H4 (cell line): ENCODE measurements at places on chromosomes 4 and X. TPM values are rescaled to one million over a fixed set of nuclear protein-coding genes. Genes with fewer than 3 reads are reported as not detected.

- DNase-seq = no peak
These were observed 32.5 kb downstream of the MAOA start for GRCh38 chrX:43688586-43688985.

DNA sequence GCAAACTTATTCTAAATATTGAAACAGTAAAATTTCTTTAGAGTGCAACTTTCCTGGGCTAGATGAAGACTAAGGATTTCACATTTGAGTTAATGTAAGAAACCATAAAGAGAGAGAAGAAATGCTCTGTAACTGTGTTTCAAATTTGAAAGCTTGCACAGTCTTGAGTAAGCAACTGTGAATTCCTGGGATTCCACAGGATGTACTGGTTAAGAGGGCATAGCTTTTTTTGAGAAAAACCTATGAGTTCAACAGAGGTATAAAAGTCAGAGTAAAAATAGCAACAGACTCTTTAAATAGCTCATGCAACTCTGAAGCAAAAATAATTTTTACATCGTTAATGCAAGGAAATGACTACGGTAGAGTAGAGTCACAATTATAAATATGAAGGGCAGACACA is 25.5 kb downstream of the ZNF330 start:
- peak; percentile 13 for DNase-seq

- DNase-seq = peak; percentile 55
These were observed 929.1 kb downstream of the RAB28 start for GRCh38 chr4:12555011-12555410.

DNA sequence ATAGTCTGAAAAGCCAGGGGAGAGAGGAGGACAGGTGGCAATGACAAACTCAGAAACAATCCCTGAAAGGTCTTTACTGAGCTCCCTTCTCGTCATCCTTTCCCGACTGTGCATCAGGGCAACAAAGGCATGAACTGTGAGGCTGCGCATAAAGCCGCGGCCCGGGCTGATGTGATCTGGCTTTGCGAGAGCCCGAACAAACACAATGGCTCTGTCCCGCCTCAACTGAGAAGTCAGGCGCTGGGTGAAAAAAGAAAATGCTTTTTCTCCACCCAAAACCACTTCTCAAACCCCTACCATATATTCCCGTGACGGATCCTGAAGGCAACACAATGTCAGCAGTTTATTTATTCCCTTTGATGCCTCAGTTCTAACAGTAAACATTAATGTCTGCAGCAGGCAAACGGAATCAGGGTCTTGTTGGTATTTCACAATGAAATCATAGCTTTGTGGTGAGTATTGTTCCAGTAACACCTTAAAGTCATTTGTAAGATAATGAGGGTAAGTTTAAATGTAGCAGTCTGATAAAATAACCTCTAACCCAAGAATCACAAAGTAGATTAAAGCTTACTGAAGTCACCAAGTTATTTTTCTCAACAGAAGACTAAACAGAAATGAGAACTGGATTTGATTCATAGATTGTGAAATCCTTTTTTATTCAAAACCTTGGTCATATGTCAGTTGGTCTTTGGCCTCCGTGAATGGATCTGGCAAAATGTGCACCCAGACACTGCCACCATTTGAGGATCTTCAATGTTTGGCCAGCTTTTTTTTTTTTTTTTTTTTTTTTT is 67.4 kb downstream of the APBB2 start:
- peak; percentile 66 for DNase-seq

DNA sequence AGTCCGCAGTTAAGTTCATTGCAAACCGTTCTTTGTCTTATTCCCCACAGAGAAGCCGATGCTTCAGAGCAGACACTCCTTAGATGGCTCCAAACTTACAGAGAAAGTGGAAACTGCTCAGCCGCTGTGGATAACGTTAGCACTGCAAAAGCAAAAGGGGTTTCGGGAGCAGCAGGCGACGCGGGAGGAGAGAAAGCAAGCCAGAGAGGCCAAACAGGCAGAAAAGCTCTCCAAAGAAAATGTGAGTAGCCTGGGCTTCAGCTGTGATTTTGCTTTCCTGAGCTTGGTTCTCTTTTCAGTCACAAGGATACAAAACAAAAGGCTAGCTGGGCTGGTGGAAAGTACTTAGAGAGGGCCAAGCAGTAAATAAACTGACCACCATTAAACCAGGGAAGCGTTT is 64.0 kb downstream of the AASDH start:
- no peak for DNase-seq

- DNase-seq = no peak
These were observed 245.3 kb upstream of the JADE1 start for GRCh38 chr4:128564081-128564630.

- no peak for DNase-seq
These were observed 173.5 kb downstream of the GRID2 start for GRCh38 chr4:92477298-92477697.

- no peak for DNase-seq
These were observed 133.1 kb downstream of the AFAP1 start for GRCh38 chr4:7806338-7807090.

GRCh38 chrX:133983974-133984845 is 1.2 kb downstream of the GPC3 start:
- no peak for DNase-seq

DNA sequence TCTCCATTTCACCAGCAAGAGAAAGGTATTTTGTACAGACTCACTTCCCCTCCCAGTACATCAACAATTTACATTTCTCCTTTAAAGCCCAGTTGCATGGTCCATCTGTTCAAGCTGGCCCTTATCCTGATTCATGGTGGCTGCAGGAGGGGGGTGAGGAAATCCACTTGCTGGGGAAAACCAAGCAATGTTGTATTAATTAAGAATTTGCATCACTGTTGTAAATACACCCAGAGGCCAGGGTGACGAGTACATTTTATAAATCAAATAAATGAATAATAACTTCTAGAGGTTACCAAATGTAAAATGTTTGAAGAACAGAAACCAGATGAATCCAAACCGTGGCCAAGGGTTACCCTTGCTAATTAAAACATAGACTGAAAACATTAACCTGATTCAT is 395.9 kb upstream of the INTU start:
- no peak for DNase-seq

- peak; percentile 28 for DNase-seq
These were observed 97.5 kb downstream of the ANK2 start for GRCh38 chr4:113146876-113147358.

- no peak for DNase-seq
These were observed 204.6 kb downstream of the RTL9 start for GRCh38 chrX:110563282-110563681.

- DNase-seq = no peak
These were observed 55.8 kb upstream of the CD99 start for GRCh38 chrX:2635342-2635741.

DNA sequence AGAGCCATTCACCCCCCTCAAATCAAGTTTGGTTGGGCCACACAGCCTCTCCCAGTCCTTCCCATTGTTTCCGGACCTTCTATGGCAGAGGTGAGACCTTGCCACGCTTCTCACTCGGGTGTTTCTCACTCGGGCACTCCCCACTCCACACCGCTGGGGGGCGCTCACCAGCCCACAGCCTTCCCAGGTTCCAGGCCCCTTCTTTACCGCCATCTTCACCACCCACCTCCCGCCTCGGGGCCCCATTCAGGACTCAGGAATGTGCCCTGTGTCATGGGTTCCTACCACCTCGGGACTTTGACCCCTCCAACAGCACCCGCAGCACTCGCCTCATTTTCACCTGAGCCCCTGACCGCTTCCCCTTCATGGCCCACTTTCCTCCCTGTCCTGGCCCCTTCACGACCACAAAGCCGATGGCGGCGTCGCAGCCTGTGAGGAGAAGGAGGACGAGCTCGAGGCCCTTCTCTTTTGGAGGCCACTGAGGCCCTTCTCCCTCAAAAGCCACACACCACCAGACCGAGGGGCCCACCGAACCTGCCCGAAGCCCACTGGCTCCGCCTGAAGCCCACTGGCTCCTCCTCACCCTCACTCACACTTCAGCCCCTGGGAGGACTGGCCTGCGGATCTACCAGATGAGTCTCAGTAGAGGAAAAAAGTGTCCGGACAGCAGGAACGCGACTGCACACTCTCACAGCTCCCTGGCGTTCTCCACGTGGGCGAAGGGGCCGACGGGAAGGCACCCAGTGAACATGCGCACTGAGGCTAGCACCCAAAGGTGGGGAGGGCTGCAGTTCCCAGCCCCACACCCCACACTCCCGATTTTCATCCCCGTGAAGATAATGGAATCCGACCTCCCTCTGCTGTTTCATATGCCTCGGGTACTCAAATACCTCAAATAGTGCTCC is at the start of gene PAGE1:
PAGE1 (minus strand) TSS at position 709 of the 905 bp plus-strand sequence. CDS start 1,214 bp downstream, outside the sequence.
- DNase-seq = no peak

DNA sequence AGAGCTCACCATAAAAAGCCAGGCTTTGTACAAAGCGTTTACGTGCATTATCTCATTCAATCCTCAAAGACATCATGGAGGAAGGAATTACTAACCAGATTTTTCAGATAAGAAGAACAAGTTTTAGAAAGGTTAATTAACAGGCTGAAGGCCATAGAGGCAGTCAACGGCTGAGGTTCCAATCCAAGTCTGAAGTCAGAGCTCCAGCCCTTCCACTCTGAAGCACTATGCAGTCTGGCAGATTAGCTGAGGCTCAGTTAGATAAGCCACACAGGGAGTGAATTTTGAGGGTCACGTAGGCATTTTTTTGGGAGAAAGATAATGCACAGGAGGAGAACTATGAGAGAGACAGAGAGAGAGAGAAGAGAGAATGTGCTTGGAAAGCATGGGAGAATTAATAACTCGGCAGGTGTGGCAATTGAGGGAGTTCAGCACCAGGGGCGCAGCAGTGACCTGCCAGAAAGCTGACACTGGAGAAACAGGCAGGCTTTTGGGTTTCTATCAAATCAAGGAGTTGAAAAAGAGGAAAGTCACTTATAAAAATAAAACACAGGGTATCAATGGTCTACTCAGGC is 116.5 kb upstream of the NAP1L5 start:
- DNase-seq = no peak

- no peak for DNase-seq
These were observed 126.6 kb upstream of the SLC4A4 start for GRCh38 chr4:71212216-71212615.

GRCh38 chrX:77617206-77617605 is 168.8 kb downstream of the ATRX start:
- no peak for DNase-seq

GRCh38 chr4:15676899-15677298 is 4.7 kb upstream of the FAM200B start:
- DNase-seq = no peak

- DNase-seq = no peak
These were observed 67.4 kb upstream of the SMAD1 start for GRCh38 chr4:145414226-145414625.

DNA sequence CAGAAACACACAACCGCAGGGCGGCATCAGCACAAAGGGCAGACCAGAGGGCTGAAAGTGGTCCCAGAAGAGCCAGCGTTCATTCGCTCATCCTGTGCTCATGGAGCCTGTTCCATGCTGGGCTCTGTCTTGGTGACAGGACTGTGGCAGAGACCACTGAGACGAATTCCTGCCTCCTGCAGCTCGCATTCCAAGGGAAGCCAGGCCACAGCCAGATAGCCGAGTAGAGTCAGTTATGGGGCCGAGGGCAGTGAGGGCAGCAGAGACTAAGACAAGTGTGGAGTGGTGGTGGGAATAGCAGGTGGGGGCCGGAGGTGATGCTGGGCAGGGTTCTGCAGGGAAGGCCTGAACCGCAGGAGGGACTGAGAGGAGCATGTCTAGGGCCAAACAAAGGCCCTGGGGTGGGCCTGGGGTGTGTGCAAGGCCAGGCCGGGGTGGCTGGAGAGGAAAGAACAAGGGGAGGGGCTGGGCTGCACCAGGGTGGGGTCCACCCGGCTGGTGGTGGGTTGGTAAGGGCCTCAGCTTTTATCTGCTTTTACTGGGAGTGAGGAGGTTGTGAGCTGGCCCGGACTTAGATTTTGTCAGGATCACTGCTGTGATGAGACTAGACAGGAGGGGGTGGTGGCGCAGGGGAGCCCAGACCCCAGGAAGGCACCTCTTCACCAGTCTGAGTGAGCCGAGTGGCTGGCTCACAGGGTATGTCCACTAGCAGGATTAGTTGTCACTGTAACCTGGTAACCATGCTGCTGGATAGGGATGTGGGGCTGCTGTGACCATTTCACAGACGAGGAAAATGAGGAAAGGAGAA is 6.3 kb downstream of the PSAPL1 start:
- no peak for DNase-seq

DNA sequence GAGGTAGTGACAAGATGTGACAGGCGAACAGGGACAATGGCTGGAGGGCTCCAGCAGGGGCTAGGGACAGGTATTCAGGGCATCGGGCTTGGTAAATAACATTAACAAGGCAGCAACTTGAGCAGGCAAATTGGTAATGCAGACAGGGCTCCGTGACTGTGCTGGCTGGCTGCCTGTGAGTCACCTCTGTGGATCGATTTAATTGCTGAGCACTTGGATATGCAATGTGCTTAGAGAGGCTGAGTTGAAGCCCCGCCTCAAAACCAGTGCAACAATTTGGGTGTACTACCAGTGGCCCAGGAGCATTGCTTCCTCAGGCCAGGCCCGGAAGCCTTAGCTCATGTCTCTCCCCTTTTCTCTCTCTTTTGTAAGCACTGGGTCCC is 19.5 kb downstream of the CNGA2 start:
- peak; percentile 66 for DNase-seq

- DNase-seq = no peak
These were observed 845.3 kb downstream of the TRIML1 start for GRCh38 chr4:188984518-188984917.

- no peak for DNase-seq
These were observed 671.2 kb downstream of the PCDH18 start for GRCh38 chr4:136861091-136861490.

GRCh38 chr4:114287079-114287696 is 307.7 kb upstream of the ARSJ start:
- DNase-seq = no peak

DNA sequence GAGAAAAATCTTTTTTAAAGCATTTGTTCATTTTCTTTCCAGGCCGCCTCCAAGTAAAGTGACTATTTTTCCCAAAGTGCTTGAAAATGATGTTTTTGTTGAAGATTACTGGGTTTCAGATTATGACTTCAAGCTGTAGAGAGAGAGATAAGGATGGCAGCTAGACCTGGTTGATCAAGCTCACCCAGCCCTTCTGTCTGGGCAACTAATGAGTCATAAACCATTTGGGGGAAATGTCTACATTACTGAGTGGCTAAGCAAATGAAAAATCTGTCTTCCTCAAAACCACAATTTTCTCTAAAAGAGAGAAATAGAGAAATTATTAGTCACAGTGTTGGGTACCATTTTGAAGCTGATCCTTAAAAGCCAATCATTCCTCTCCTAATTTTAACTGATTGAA is 355.4 kb upstream of the CPEB2 start:
- no peak for DNase-seq

GRCh38 chr4:6020613-6021012 is 2.4 kb upstream of the C4orf50 start:
- DNase-seq = no peak

GRCh38 chr4:146273204-146273901 is 59.0 kb downstream of the REELD1 start:
- DNase-seq = no peak

- DNase-seq = peak; percentile 64
These were observed 48.8 kb downstream of the AFAP1 start for GRCh38 chr4:7890635-7891393.

- DNase-seq = no peak
These were observed 4.3 kb upstream of the WDR13 start for GRCh38 chrX:48592971-48593370.

GRCh38 chr4:82885410-82885809 is 5.5 kb downstream of the SEC31A start:
- DNase-seq = no peak

Gene FAM9B
- total RNA-seq = not detected in 2 replicates

Gene SLC26A1
- total RNA-seq = 0.10 TPM in 1 of 2 replicates, not detected in the other

Gene UGT2B15
- not detected in 2 replicates for total RNA-seq

Gene CLDN22
- not detected in 2 replicates for total RNA-seq

Gene PCSK1N
- total RNA-seq = 9.9 and 16.0 TPM in 2 replicates

Gene MGAT4D
- total RNA-seq = not detected in 2 replicates

Gene NAP1L3
- total RNA-seq = 13.2 and 13.4 TPM in 2 replicates

Gene KCND1
- 0.12 TPM in 1 of 2 replicates, not detected in the other for total RNA-seq

Gene CAMK2D
- total RNA-seq = 22.6 and 27.6 TPM in 2 replicates

Gene C4orf17
- total RNA-seq = not detected in 2 replicates

Gene SRPK3
- total RNA-seq = 0.06 and 0.35 TPM in 2 replicates
